ENCODE measurements at places on chromosomes 2 and 18.

DNA sequence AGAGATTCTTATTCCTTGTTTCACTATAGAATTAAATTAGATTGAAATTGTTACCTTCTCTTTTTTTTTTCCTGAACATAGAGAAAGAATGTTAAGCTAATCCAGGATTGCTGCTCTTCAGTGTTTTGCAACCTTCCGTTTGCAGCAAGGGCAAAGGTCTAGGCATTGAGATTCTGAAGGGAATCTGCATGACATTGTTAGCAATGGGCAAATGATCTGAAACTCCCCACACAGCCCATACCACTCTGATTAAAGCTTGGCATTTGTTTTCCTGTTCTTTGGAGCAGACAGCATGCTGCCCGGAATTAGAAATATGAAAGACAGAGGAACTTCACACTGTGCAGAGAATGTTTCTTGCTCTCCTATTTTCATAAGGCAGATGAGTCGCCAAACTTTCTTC is 551.8 kb downstream of the SOCS6 start:
- DNase-seq = no peak

- no peak for DNase-seq
Observed at GRCh38 chr2:236689393-236689700, 119.7 kb downstream of the ACKR3 start.

- no peak for DNase-seq
Observed at GRCh38 chr2:221962186-221962585, 336.6 kb downstream of the PAX3 start.

DNA sequence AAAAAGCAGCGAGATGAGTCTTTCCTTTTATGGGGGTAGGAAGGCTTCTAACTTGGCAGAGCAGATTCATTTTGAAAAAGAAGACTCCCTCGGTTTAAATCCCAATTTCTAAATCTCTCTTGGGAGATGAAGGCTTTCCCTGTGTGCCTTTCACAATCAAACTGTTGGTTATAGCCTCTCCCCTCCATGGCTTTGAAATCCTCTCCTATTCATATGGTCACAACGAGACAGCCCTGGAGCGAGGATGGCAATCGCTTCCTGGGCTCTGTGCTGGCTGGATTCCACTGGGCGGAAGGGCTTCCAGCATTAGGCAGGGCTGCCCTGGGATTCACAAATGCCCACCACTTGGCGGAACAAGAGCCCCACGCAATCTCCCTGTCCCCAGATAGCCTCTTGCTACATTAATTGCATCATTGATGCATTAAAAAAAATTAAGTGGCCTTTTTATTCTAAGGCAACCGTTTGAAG is 1.6 kb downstream of the CAVIN2 start:
- DNase-seq = no peak

DNA sequence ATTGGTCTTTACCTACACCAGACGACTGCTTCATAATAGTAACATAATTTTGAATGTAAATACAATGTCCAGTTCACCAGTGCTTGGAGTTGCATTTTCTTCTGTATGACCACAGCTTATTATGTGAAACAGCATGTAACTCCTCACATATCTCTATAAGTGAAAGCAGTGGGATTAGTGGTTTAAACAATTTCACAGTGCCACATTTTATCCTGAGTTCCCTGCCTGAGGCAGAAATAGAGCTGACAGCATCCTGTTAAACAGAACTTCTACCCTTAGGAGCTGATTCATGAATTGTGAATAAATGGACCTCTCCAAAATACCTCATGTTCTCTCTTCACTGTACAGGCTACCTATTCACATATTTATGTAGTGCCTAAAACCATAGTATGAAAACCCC is 542.3 kb upstream of the VWC2L start:
- DNase-seq = no peak

DNA sequence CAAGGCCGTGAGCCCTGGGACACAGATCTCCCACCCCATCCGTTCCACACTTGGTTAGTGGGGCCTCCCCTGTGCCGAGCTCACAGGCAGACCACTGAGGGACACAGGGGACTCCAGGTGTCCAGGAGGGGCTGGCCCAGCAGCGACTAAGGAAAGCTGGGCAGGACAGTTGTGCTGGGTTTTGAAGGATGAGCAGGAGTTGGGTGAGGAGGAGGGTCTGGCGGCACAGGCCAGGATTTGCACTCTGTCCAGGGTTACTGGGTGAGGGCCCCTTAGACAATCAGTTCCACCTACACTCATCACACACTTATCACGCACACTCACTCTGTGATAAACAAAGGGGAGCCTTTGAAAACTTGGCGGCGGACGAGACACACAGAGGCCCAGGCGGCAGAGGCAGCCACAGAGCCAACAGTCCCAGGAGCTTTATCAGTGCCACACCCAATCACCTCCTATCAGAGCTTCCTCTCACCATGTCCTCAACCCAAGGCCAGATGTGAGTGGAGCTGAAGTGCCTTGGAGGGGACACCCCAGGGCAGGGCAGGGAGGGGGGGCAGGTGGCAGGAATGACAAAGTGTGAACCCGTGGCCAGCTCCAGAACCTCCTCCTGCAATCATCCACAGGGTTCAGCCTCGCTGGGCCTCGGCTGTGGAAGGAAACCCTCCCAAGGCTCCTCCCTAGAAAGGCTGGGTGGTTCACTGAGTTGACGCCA is 26.6 kb downstream of the BIN1 start:
- no peak for DNase-seq

DNA sequence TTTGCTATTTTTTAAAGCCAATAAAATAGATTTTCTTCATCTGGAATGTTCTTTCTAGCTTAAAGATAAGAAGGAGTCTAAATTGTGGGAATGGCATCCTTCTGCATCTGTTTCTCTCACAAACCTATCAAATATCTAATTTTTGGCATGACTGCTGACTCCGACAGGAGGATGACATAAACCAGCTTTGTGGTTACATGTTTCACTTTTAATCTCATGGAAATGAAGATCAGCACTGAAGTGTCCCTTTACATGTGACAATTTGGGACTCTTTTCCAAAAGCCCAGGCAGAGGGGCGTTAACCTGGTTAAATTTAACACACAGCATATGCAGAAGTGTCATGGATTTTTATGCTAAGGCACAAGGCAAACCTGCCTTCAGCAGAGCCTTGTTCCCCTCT is 694.7 kb downstream of the ARHGAP15 start:
- DNase-seq = no peak

DNA sequence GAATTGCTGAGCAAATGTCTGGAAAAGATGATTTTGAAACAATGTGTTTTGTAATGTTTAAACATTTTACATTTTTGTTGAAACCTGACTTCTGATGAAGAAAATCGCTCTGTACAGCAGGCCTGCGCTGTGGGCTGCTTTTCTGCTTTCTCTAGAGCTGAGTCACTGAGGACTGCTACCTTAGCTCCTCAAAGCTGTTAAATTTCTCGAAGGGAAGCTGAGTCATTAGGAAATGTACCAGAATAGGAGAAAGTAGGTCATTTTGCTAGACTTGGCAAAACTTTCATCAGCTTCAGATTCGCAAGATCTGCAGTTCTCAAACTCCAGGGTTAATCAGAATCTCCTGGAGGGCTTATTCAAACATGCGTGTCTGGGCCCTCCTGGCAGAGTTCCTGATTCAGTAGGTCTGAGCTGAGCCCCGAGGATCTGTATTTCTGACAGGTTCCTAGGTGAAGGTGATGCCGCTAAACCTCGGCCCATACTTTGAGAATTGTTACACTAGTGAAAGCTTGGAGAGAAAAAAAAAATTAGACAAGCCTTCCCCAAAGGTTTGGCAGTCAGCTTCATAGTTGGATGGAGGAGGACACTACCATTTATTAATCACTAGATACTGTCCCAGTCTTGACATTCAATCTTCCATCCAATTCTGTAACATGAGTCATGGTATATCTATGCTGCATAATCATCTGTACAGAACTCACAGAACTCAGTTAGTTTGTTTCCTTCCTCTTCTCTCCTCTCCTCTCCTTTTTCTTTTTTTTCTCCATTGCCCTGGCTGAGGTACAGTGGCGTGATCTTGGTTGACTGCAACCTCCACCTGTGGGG is 297.6 kb downstream of the PARD3B start:
- no peak for DNase-seq

DNA sequence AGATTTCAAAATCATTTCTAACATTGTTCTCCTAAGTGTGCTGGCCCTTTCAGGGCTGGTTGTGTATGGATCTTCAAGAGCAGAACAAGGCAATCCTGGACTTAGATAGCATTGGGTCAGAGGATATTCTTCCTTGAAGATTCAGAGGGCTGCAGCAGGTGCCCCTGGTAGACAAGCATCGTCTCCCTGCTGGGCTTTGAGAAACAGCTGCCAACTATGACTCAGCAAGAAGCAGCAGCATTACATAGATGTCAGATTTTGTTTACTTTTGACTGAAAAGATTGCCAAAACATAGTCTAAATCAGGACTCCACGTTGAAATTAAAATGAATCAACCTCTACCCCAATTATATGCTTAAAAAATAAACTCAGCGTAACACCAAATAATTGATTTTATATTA is 618.8 kb downstream of the SOCS6 start:
- no peak for DNase-seq

GRCh38 chr18:22674272-22674671 is 256.6 kb upstream of the CTAGE1 start:
- no peak for DNase-seq

GRCh38 chr18:49531678-49532153 is 30.1 kb upstream of the LIPG start:
- no peak for DNase-seq

GRCh38 chr2:220053919-220054318 is 426.5 kb downstream of the SLC4A3 start:
- peak; percentile 7 for DNase-seq

DNA sequence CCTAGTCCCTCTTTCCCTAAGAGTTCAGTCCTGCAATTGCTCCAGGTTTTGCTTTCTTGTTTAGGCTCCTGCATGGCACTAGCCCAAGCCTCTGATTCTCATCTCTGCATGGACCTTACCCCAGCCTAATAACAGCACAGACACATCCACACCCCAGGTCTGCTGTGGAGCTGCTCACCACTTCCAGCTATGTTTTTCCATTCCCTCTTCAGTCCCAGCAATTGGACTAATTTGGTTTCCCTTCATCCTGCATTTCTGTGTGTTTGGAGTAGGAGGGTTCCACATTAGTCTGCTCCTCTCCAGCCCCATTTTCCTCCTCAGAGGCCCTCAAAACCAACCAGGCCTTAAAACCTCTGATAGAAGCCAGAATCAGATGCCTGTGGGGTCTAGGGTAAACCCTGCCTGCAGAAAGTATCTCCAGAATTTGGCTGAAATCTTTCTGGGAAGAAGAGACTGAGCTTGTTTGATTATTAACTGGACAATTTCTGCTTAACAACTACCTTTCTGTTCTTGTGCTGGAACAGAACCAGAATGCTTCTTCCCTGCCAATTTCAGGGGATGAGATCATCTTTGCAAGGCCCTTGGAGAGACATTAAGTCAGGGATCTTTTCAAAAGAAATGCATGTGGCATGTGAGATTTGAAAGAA is 95.9 kb downstream of the GFPT1 start:
- no peak for DNase-seq

- no peak for DNase-seq
Observed at GRCh38 chr2:235433860-235434259, 60.0 kb upstream of the AGAP1 start.

DNA sequence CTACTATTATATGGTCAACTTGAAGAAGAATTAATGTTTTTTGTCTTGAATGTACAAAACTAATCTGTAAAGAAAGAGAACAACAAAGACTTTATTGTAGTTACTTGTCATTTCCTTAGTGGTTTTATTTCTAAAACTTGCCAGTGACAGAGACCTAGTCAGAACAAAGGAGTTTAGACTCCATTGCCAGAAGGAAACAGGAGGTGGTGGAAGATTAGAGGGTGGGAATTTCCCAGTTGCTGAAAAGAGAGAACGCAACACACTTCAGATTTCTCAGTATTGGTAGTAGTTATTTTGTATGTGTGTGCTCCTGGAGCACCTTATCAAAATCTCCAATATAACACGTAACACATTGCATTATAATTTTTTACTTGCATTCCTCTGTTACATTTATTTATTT is 81.4 kb downstream of the CDCA7 start:
- DNase-seq = no peak

- DNase-seq = no peak
Observed at GRCh38 chr2:195121341-195121740, 535.7 kb upstream of the SLC39A10 start.

- no peak for DNase-seq
Observed at GRCh38 chr18:8426401-8426800, 182.8 kb upstream of the RAB12 start.

DNA sequence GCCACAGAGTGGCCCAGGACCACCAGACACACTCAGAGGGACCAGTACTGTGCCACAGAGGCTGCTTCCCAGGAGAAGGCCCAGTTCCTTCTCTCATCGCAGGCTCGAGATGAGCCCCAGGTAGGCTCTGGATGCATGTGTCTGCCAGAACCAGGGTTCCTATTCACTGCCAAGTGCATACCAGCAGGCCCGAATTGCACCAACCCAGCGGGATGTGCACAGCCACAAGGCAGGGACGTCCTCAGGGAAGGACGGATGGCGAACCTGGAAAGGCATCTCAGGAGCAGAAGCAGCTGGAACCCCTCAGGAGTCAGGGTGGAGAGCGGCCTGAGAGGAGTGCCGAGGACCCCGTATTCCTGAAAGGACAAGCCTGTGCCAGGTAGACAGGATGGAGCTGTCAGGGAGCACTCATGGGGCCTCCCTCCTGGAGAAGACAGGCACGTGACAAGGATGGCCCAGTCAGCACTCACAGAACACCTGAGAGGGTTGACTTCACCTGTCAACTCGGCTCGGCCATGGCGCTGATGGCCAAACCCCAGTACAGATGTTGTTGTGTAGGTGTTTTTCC is 73.7 kb downstream of the PTGR3 start:
- no peak for DNase-seq

Measured in Kasumi-1 (cell line).